ENCODE measurements at places on chromosomes 16 and 17. TPM values are rescaled to one million over a fixed set of nuclear protein-coding genes. Genes with fewer than 3 reads are reported as not detected.

GRCh38 chr17:65901394-65901793 lies 290.5 kb downstream of the CEP112 start:
- no peak overlapping the region for H3K27ac ChIP-seq
- no peak for DNase-seq
- 0 out of 2 replicates have a peak, but pooled peaks cover 3% of the 10 kb centered on the region for H3K36me3 ChIP-seq
- no peaks in the 10 kb centered on the region for H3K4me1 ChIP-seq
- H3K4me3 ChIP-seq, result no peak overlapping the region

GRCh38 chr17:79392598-79392997 lies 218.3 kb downstream of the RBFOX3 start:
- peaks cover 43% of the 10 kb centered on the region for H3K27me3 ChIP-seq
- no peaks in the 10 kb centered on the region for H3K4me1 ChIP-seq
- DNase-seq, result no peak

GRCh38 chr17:47220531-47220999 lies 11.4 kb downstream of the MYL4 start:
- H3K27ac ChIP-seq, result no peak overlapping the region
- DNase-seq, result no peak
- H3K36me3 ChIP-seq, result peaks cover 6% of the 10 kb centered on the region
- peaks cover 32% of the 10 kb centered on the region for H3K4me1 ChIP-seq
- peaks cover 8% of the 10 kb centered on the region for H3K27me3 ChIP-seq
- no peak overlapping the region for H3K4me3 ChIP-seq

DNA sequence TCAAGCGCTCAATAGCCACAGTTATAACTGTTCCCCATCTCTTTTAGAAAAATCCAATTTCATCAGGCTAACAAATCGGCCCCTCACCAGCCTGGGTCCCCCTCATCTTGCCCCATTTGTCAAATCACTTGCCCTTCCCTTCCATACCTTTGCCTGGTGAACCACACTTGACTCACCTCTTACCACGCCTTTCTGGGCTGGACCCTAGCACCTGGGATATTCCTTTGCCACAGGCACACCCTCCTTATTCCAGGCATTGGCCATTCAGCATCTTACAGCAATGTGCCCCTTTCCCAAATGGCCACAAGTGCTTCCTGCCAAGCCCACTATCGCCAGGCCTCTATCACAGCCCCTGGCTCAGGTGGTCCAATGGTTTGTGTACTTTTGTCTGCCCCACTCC lies 14.9 kb downstream of the CMTM4 start:
- H3K27me3 ChIP-seq, result no peaks in the 10 kb centered on the region
- peaks cover 5% of the 10 kb centered on the region for H3K36me3 ChIP-seq
- H3K27ac ChIP-seq, result peak overlapping the region; percentile 54
- H3K4me3 ChIP-seq, result no peak overlapping the region

- H3K27ac ChIP-seq, result no peak overlapping the region
- H3K27me3 ChIP-seq, result no peaks in the 10 kb centered on the region
- peak; percentile 38 for DNase-seq
Measured at GRCh38 chr17:29929006-29929532, 959 bp downstream of the SSH2 start.

The TMEM238L gene
- not detected for total RNA-seq

The GUCY2D gene
- not detected for total RNA-seq

The CDH11 gene
- total RNA-seq, result 521 TPM

DNA sequence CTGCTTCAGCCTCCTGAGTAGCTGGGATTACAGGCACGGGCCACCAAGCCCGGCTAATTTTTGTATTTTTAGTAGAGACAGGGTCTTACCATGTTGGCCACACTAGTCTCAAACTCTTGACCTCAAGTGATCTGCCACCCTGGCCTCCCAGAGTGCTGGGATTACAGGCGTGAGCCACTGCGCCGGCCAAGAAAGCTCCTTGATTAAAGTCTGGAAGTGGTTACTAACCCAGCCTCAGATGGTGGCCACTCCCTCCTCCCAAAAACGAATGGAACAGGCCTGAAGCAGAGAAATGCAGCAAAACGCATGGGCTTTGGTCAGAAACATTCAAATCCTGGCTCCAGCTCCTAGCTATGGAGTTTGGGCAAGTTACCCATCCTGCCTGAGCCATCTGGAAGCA lies 11.3 kb downstream of the FKBP10 start:
- no peaks in the 10 kb centered on the region for H3K4me1 ChIP-seq
- H3K36me3 ChIP-seq, result no peaks in the 10 kb centered on the region
- DNase-seq, result no peak
- peak overlapping the region; percentile 45 for H3K27ac ChIP-seq

DNA sequence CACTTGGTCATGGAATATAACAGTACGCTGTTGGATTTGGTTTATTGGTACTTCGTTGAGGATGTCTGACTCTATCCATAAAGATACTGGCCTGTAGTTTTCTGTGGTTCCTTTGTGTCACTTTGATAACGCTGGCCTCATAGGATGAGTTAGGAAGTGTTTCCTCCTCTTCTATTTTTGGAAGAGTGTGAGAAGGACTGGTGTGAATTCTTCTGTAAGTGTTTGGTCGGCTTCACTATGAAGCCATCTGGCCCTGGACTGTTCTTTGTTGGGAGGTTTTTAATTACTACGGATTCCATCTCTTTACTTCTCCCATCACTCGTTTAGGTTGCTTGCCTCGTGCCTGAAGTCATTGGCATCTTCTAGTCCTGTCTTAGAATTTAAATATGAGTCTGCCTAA lies 117.3 kb downstream of the OR1D5 start:
- no peak overlapping the region for H3K4me3 ChIP-seq
- peaks cover 18% of the 10 kb centered on the region for H3K4me1 ChIP-seq
- H3K27ac ChIP-seq, result no peak overlapping the region
- peaks cover 7% of the 10 kb centered on the region for H3K36me3 ChIP-seq
- DNase-seq, result no peak

GRCh38 chr17:66523378-66524200 lies 221.2 kb downstream of the PRKCA start:
- peak; percentile 63 for DNase-seq
- H3K27me3 ChIP-seq, result no peaks in the 10 kb centered on the region
- H3K4me3 ChIP-seq, result no peak overlapping the region

The TMEM11 gene
- 33.7 TPM for total RNA-seq

DNA sequence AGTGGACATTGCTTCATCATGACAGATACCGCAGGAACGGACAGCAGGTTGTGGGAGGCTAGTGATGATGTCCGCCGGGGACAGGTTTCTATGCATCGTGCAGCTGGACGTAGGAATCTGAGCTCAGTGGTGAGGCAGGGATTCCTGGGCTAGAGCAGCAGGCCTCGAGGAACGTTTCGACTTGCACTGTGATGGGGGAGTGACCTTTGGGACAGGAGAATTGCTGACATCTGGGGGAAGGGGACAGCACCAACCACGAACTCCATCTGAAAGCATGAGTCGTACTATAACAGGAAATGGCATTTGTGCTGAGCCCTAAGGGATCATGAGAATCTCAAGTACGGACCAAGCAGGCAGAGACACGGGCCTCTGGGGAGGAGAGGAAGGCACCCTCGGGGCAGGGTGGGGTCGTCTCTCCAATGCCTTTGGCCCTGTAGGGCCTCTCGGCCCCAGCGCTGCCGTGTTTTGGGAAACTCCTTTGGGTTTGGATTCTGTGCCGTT lies 65.8 kb upstream of the ENDOV start:
- H3K4me1 ChIP-seq, result peaks cover 13% of the 10 kb centered on the region
- H3K27ac ChIP-seq, result peak overlapping the region; percentile 3
- no peak for DNase-seq
- H3K27me3 ChIP-seq, result peaks cover 4% of the 10 kb centered on the region

- peaks cover 2% of the 10 kb centered on the region for H3K27me3 ChIP-seq
- no peak for DNase-seq
- H3K4me3 ChIP-seq, result no peak overlapping the region
- H3K4me1 ChIP-seq, result peaks cover 30% of the 10 kb centered on the region
- H3K36me3 ChIP-seq, result peaks cover 5% of the 10 kb centered on the region
Measured at GRCh38 chr17:18985475-18985874, 19.1 kb downstream of the FAM83G start.

The HYDIN gene
- not detected for total RNA-seq

DNA sequence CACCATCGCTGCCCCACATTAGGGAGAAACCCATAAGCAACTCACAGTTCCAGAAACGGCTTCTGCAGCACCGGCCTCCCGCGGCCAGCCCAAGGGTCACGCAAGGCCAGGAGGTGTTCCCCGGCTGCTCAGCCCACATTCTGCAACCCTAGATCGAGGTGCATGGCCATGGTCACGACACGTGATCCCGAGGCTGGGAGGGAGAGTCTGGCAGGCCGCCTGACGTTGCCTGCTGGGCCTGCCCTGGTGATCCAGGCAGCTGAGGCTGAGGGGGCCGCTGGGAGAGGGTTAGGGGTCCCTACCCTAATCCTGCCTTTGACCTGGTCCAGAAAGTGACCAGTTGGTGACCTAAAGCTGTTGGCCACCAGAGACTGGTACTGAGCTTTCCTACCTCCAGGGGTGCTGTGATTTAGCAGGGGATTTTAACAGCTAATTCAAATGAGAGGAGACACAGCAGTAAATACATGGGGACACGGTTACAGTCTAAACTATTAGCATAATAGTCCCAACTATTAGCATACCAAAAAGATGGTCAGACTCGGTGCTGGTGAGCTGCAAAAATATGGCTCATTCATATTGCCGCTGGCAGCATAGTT lies 97.4 kb upstream of the CIBAR2 start:
- peaks cover 56% of the 10 kb centered on the region for H3K4me1 ChIP-seq
- H3K27me3 ChIP-seq, result peaks cover 4% of the 10 kb centered on the region

DNA sequence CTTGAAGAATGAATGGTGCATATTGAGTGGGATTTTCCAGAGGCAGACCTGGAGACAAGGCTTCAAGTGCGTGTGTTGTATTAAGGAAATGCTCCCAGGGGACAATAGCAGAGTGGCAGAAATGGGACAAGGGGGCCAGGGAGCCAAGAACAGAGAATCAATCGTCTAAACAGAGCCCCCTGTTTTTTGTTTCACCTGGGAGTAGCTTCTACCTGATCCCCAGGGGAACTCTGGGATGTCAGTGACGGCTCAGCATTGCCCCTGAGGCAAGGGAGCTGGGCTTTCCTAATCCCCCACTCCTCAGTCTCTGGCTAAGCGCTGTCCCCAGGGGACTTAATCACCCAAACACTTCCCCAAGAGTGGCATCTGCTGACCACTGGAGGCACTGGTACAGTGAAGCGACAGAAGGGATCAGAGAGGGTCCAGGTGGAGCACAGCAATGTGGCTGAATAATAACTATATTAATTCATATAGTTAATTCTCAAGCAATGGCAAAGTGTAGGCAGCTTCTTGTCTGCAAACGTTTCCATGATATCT lies 35.7 kb upstream of the C16orf78 start:
- peaks cover 5% of the 10 kb centered on the region for H3K36me3 ChIP-seq
- H3K4me3 ChIP-seq, result no peak overlapping the region
- peaks cover 2% of the 10 kb centered on the region for H3K27me3 ChIP-seq
- no peaks in the 10 kb centered on the region for H3K4me1 ChIP-seq

DNA sequence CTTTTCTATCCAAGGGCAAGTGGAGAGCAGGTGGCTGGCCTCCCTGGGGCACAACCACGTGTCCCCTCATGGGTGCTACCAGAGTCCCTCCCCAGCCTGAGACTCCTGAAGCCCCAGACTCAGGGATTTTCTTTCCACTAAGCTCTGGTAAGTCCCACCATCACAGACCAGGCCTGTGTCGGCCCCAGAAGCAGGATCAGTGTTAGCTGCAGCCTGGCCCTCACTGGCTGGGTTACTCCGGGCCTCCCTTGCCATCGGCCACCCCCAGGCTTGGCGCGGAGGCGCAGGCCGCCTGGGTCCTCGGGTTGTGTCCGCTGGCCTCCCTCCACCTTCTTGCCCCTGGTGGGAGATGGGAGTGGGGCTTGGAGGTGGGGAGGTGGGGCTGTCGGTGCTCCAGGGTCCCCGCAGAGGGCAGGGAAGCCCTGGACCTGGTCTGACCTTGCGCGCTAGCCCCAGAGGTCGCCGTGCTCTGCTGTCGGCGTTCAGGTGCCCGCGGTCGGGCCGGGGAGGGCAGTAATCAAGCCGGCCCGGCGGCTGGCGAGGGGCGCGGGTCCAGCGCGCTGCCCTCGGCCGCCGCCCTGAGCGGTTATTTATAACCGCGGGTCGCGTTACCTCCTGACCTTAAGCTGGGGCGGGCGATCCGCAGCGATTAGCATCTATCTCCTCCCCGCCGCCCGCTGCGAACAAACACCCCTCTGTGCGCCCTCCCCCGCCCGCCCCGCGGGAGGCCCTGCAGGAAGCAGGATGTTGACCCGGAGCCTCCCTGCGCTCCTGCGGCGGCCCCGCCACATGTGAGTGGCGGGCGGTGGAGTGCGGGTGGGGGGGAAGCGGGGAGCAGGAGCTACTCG lies 78.1 kb upstream of the TOB1 start:
- H3K4me3 ChIP-seq, result peak overlapping the region; percentile 43
- no peak overlapping the region for H3K27ac ChIP-seq
- DNase-seq, result no peak
- H3K36me3 ChIP-seq, result no peaks in the 10 kb centered on the region
- H3K4me1 ChIP-seq, result peaks cover 31% of the 10 kb centered on the region

GRCh38 chr16:81424771-81425170 lies 19.8 kb upstream of the CMIP start:
- peaks cover 8% of the 10 kb centered on the region for H3K27me3 ChIP-seq
- no peak overlapping the region for H3K27ac ChIP-seq
- no peaks in the 10 kb centered on the region for H3K36me3 ChIP-seq
- peaks cover 15% of the 10 kb centered on the region for H3K4me1 ChIP-seq
- DNase-seq, result no peak
- no peak overlapping the region for H3K4me3 ChIP-seq

The ARL5C gene
- not detected for total RNA-seq

DNA sequence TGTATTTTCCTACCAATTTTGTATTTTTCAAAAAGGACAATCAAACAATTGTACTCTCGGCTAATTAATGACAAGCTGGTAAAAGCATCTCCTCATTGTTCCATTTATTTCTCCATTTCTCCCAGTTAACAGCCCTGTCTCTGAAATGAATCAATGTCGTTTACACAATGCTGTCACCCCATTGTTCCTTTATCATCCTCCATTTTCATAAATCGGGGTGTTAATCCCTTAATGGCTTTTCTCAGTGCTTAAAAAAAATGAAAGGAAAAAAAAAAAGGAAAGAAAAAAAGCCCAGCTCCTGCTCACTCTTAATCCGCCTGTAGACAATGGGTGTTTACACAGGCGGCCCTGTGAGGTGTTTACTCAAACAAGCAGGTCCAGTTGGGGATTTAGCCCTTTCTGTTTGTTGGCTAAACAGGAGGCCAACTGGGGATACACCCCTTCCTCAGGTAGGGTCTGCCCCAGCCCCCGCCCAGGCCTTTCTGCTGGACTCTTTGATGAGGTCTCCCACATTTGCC lies 86.8 kb upstream of the SALL1 start:
- no peaks in the 10 kb centered on the region for H3K4me1 ChIP-seq
- no peaks in the 10 kb centered on the region for H3K36me3 ChIP-seq
- peaks cover 2% of the 10 kb centered on the region for H3K27me3 ChIP-seq
- H3K4me3 ChIP-seq, result no peak overlapping the region

- no peaks in the 10 kb centered on the region for H3K36me3 ChIP-seq
- H3K27ac ChIP-seq, result peak overlapping the region; percentile 66
- peak; percentile 16 for DNase-seq
Measured at GRCh38 chr17:37388266-37388665, 12.5 kb downstream of the C17orf78 start.

GRCh38 chr16:73149334-73149733 lies 101.4 kb upstream of the ZFHX3 start:
- no peak overlapping the region for H3K27ac ChIP-seq
- peaks cover 23% of the 10 kb centered on the region for H3K4me1 ChIP-seq
- no peaks in the 10 kb centered on the region for H3K36me3 ChIP-seq
- DNase-seq, result no peak
- H3K27me3 ChIP-seq, result no peaks in the 10 kb centered on the region

The DOC2B gene
- total RNA-seq, result not detected

- H3K27ac ChIP-seq, result no peak overlapping the region
- peaks cover 6% of the 10 kb centered on the region for H3K4me1 ChIP-seq
- peaks cover 5% of the 10 kb centered on the region for H3K36me3 ChIP-seq
Measured at GRCh38 chr17:1606352-1606985, 22.2 kb downstream of the SLC43A2 start.

GRCh38 chr17:77256710-77257109 lies 115.9 kb downstream of the SEC14L1 start:
- no peak for DNase-seq
- no peaks in the 10 kb centered on the region for H3K27me3 ChIP-seq
- no peak overlapping the region for H3K4me3 ChIP-seq
- no peaks in the 10 kb centered on the region for H3K36me3 ChIP-seq

Measured in HFFc6 (cell line).